ENCODE measurements at places on chromosomes 5 and 9.

DNA sequence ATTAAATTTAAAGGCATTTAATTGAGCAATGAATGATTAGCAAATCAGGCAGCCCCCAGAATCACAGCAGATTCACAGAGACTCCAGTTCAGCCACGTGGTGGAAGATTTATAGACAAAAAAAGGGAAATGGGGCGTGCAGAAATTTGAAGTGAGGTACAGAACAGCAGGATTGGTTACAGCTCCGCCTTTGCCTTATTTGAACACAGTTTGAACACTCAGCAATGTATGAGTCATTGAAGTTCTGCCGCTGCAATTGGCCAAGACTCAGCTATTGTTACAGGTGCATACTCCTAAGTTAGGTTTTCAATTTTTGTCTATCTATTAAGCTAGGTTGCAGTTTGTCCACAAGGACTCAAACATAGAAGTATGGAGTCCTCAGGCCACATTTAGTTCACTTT lies 157.7 kb upstream of the SLC12A2 start:
- no peak for DNase-seq

GRCh38 chr5:67409126-67409777 lies 212.7 kb upstream of the CD180 start:
- no peak for DNase-seq

- peak; percentile 27 for DNase-seq
Measured at GRCh38 chr5:90473396-90474234, 956 bp downstream of the MBLAC2 start.

DNA sequence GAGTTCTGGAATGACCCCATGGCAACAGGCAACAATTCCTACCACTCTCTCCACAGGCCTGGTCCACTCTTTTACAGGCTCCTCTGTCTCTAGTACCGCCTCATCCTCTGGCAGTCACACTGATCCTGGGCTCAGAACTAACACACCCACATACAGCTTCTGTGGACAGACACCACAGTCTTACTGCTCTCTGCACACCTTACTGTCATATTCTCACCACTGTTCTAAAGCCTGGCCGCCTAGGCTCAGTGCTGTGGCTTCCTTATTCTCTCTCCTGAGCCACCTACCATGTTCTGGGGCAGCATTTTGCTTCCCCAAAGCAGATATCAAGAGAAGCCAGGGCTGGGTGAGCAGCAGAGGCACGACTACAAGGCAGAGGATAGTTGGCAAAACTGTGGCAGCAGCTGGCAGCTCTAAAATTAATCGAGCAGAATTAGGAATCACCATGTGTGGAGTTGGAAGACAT lies 14.8 kb downstream of the REEP5 start:
- DNase-seq: no peak

GRCh38 chr5:75566710-75567309 lies 44.4 kb upstream of the ANKDD1B start:
- no peak for DNase-seq

- DNase-seq: no peak
Measured at GRCh38 chr5:154779105-154779504, 23.9 kb downstream of the LARP1 start.

DNA sequence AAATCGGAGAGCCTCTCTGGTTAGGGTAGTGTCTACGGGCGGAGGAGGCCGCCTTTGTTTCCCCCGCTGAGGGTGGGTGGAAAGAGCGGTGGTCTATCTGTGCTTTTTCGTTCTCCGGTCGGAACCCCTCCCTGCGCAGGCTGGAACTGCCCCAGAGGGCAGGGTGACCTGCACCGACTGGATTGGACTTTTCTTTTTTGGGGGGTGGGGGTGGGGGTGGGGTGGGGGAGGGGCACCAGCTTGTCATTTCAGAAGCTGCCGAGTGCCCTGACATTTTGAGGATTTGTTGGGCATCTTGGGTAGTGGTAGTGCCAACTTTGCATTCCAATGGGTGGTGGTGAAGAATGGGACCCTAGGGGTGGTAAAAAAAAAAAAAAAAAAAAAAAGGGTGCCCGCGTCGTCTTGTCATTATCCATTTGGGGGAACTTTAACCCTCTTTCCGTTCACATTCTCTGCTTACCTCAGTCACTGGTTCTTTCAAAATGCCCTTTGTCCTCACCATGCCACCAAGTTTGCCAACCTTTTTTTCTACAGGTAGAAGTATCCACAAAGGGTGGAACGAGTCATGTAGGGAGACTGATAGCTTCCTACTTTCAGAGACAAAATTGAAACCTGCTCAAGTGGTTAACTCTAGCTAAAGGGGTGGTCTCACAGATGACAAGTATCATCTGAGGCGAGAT lies 1.3 kb downstream of the UBE2R2 start:
- no peak for DNase-seq

GRCh38 chr5:38547257-38547656 lies 9.2 kb downstream of the LIFR start:
- no peak for DNase-seq

- no peak for DNase-seq
Measured at GRCh38 chr5:88825584-88826315, 57.2 kb downstream of the MEF2C start.

DNA sequence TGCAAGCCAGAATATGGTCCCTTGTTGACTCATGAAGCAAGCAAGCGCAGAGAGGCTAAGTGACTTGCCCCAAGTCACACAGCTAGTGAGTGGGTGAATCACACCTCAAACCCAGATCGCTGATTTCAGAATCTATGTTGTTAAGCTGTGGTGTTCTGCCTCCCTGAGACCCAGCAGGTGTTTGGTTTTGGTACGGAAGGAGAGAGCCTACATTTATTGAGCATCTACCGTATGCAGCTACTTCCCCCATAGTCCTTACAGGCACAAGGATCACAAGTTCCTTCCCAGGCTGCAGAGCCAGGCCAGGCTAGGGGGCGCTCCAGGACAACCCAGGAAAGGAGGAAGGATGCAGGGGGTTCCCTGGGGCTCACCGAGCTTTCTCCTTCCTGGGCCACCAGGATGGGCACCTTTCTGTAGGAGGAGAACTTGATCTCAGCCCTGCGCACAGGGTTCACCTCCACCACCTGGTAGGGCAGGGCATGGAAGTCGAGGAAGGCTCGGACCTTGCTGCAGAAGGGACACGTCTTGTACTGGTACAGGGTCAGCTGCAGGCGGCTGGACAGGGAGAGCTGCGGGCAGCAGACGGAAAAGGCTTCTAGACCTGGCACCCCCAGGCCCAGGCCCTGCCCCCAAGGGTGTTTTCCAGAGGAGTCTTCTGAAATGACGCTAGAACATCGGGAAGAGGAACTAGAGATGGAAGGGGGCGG lies 2.5 kb downstream of the PTGES2 start:
- DNase-seq: peak; percentile 68

GRCh38 chr5:90875456-90875855 lies 316.9 kb downstream of the ADGRV1 start:
- no peak for DNase-seq

DNA sequence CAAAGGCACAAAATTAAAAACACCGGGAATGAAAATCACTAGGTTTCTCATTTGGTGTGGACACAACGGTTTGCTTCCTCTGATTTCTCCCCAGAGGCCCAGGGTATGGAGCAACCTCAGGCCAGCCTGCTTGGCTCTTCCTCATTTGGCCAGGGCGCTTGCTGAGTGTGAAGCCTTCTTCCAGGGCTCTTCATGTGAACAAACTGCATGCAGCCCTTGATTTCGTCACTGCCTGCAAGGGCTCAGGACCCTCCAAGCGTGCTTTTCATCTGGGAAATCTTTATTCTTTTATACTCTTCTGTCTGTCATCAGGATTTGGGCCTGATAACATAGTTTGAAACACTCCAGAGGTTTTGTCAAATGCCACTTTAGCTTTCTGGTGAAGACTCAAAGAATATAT lies 122.6 kb upstream of the KLF4 start:
- no peak for DNase-seq

- no peak for DNase-seq
Measured at GRCh38 chr5:73912821-73913271, 286.9 kb downstream of the ARHGEF28 start.

- DNase-seq: no peak
Measured at GRCh38 chr9:133333011-133333410, 3.0 kb downstream of the SURF6 start.

- no peak for DNase-seq
Measured at GRCh38 chr9:134475011-134475790, 148.9 kb downstream of the RXRA start.

GRCh38 chr9:80615964-80616363 lies 1044.2 kb downstream of the TLE4 start:
- no peak for DNase-seq

GRCh38 chr9:111661802-111662521 lies 557 bp downstream of the GNG10 start:
- no peak for DNase-seq

GRCh38 chr9:123456011-123456410 lies 100.0 kb downstream of the CRB2 start:
- no peak for DNase-seq

GRCh38 chr9:110638381-110638954 lies 30.1 kb upstream of the MUSK start:
- no peak for DNase-seq

GRCh38 chr5:149345892-149346222 lies 558 bp downstream of the GRPEL2 start:
- DNase-seq: no peak

- DNase-seq: no peak
Measured at GRCh38 chr5:101878190-101878589, 417.9 kb downstream of the SLCO4C1 start.

- DNase-seq: no peak
Measured at GRCh38 chr5:142939884-142940283, 169.7 kb downstream of the ARHGAP26 start.

- no peak for DNase-seq
Measured at GRCh38 chr9:98877311-98877710, 66.4 kb upstream of the COL15A1 start.

DNA sequence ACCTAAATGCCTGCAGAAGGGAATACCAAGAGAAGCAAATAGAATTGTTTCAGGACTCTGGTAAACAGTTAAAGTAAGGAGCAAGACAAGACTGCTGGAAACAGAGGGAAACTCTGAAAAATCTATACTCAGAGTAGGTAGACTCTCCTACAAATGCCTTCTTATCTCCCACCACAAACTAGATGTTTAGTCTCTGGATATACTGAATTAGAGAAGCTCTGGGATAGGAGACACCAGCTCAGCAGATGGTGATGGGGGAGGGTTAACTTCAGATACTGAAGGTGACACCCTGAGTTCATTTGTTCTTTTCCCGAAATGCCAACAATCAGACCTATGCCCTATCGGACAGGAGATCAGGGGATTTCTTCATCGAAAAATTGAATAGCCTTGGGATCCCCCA lies 54.1 kb upstream of the CHD1 start:
- DNase-seq: no peak

- DNase-seq: no peak
Measured at GRCh38 chr9:101315112-101315450, 69.7 kb downstream of the BAAT start.

GRCh38 chr5:53164478-53165165 lies 55.1 kb upstream of the MOCS2 start:
- no peak for DNase-seq

All from omental fat pad (tissue), 4 donors.